ENCODE measurements at places on chromosomes 6 and 20. TPM values are rescaled to one million over a fixed set of nuclear protein-coding genes. Genes with fewer than 3 reads are reported as not detected.

DNA sequence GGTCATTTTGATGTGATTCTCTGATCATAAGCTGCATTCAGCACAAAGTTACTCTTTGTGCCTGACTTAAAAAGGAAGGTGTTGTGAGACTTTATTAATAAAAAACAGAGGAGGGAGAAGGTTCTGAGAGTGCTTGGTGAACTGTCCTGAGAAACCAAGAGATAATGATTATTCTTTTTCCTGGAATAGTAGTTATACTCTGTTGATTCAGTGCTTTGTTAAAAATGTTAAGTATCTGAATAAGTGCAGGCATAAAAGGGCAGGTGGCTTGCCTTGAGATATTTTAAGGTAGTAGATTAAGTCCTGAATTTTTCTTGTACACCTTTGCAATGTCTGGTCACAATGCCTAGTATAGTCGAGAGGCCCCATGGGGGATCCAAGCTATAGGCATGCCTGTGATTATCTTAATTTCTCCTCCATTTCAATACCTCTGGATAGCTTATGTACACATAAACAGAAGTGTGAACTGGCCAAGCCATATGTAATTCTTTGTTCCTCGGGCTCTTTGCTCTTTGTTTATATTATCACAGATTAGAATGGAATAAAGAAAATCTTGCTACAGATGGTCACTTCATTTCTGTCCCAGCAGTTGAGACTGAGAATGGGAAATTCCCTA, 50.0 kb downstream of the SOBP start:
- DNase-seq, result no peak

DNA sequence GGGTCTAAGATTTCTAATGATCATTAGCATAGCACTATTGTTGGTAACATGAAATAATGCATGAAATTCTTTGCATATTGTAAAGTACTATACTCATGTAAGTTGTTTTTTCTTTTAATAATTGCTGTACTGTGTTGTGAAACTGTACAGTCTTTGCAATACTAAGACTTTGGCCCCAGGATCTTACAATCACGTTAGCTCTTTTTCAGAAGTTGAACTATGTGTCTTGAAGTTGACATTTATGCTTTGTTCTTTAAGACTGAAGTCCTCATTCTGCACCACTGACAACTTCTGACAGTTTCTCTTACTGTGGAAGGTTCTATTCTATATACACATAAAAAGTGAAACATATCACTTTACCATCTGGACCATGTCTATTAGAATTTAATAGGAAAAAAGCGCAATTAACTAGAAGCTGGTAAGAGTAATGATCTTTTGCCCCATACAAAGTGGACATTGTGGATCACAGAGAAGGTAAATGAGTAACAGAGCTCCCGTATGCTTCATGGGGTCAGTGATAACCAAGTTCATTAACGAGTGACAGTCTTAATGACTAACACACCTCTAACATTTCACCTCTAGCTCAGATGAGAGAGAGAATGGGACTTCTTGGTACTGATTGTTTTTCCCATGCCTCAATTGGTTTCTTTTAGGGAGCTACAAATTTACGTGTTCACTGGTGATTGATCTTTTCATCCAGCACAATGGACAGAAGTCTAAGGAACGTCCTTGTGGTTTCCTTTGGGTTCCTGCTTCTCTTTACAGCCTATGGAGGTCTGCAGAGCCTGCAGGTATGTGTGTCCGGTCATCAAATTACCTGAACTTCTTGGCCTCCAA, at the start of gene UNC93A:
Gene UNC93A, plus strand, starts transcription at position 530 of the 837 bp plus-strand sequence. Its CDS starts 175 bp downstream, at position 705.
- DNase-seq, result no peak

DNA sequence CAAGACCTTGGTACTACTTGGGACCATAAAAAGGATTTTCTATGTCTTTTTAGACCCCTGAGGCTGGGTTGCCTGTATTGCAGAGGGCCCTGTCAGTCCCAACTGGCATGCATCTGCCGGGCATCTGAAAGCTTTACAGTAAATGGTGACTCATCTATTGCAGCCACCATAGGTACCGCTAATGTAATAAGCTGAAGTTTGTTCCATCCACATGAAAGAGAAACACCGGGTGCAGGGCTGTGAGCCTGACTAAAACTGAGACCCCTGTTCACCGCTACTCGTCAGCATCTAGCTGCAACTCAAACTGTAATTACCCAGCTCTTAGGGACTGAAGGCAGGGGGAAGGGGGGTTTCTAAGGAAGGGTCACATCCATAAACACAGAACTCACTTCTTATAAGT, 49.5 kb downstream of the TRERF1 start:
- DNase-seq, result no peak

GRCh38 chr20:13770141-13770540, 14.6 kb downstream of the ESF1 start:
- DNase-seq, result no peak

BTNL2 gene
- total RNA-seq, result not detected
